Right ventricle myocardium superior (tissue), 1 donor: ENCODE measurements at places on chromosomes 7 and 10. TPM values are rescaled to one million over a fixed set of nuclear protein-coding genes. Genes with fewer than 3 reads are reported as not detected.
A peak's percentile ranks its signal among the peaks of the same experiment; 100 is the strongest.

EN2 gene
- total RNA-seq = 0.11 TPM

DNA sequence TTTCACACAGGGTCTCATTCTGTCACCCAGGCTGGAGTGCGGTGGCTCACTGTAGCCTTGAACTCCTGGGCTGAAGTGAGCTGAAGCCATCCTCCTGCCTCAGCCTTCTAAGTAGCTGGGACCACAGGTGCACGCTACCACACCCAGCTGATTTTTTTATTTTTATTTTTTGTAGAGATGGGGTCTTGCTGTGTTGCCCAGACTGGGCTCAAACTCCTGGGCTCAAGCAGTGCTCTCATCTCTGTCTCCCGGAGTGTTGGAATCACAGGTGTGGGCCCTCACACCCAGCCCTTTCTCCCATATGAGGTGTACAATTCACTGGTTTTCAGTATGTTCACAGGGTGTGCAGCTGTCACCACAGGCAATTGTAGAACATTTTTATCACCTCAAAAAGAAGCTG, 5.2 kb downstream of the INPP5A start:
- no peak for DNase-seq

DNA sequence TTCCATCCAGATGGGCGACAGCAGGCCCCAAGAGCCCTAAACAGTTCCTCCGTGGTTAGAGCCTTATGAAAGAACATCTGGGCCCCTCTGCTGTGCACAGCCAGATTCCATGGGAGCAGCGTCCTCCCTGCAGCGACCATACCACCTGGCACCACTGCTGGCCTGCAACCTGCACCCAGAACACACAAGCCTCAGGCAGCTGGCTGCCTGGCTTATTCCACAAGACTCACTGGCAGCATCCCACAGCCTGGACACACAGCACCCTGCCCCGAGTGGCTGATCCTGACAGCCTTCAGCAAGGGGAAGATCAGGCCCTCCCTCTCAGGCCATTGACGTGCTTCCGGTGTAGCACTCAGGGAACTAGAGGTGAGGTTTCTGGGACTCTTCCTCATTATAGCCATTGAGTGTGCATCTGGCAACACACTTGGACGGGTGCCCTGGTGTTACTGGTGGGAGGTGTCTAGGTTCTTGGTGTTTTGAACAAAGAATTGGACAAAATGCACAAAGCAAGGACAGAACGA, 33.7 kb upstream of the ERCC6 start:
- no peak for DNase-seq

DNA sequence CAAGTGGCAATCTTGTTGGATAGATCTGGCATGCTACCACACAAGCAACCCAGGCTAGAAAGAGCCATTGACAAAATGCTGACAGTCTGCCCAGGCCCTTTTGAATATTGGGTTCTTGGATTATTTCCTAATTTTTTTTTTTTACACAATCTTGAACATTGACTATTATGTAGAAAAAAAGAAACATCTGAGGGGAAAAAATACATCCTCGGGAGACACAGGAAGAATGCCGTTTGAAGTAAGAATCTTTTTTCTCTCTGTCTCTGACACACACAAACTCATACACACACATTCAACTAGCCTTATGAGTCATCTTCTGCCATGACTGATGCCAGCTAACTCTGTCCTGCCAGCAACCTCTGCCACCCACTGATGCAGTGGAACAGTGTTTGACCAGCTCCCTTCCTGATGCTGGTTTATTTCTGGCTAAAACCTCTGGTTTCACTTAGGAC, 47.2 kb downstream of the SORBS1 start:
- DNase-seq = no peak

DNA sequence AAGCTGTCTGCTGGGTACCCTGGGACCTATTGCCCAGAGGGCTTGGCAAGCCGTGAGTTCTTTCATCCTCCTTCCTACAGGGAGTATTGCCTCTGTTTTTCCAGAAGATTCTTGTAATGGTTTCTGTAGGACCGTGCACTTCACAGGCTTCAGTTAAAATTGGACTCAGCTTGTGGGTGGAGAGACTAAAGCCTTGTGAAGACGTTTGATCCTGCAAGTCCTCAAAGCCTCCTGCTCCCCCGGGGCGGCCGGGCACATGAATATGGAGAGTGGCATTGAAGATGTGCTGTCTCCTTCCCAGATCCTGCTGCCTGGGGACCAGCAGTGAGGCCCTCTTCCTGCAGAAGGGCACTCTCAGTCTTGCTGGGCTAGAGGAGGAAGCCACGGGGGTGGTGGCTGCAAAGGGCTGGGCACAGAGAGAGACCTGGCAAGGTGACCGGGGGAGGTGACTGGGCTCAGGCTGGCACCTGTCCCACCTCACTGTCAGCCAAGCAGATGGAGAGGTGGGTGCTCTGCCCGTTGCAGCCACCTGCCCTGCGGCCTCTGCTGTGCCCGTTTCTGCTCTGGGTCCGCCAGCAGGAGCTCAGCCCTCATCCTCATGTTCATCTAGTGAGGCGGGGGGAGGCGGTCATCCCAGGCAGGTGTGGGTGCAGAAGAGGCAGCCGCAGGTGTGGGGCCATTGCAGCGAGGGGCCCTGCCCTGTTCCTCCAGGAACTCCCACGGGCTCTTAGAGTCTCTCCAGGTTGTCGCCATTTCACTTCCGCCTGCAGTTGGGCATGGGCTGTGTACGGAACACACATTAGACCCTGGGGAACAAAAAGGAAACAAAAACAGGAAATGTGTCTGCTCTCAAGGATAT, 55.7 kb downstream of the TMEM209 start:
- DNase-seq = no peak

GBF1 gene
- 41.4 TPM for total RNA-seq

GRCh38 chr10:8061274-8062211, 7.1 kb downstream of the GATA3 start:
- DNase-seq = no peak

- peak; percentile 84 for DNase-seq
These were observed 37.2 kb upstream of the TARP start for GRCh38 chr7:38310591-38311101.

DNA sequence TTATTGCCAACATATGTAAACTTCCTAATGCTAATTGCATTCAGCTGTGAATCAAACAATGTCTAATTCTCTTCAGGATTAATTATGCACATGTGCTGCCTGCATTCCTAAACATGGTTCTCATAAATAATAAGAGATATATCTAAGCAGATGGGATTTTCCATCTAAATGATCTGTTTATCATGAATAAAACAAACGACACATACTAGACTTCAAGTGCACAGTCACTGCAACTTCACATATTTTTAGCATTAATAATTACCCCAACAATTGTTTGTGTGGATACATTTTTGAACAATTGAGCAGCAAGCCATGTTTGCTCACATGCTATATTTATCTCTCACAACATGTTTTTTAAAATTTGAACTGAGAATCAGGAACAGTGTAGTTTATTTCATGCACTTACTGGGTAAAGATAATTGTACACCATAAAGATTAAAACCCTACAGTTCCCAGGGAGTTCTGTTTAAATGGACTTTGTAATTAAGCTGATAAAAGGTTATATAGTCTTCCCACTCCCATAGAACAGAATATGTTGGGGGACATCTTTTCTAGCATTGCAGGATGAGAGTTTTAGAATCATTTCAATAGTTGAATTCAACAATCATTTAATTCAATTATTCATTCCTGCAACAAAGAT, 378.5 kb downstream of the MDFIC start:
- no peak for DNase-seq

TUBB8 gene
- total RNA-seq = not detected

DNA sequence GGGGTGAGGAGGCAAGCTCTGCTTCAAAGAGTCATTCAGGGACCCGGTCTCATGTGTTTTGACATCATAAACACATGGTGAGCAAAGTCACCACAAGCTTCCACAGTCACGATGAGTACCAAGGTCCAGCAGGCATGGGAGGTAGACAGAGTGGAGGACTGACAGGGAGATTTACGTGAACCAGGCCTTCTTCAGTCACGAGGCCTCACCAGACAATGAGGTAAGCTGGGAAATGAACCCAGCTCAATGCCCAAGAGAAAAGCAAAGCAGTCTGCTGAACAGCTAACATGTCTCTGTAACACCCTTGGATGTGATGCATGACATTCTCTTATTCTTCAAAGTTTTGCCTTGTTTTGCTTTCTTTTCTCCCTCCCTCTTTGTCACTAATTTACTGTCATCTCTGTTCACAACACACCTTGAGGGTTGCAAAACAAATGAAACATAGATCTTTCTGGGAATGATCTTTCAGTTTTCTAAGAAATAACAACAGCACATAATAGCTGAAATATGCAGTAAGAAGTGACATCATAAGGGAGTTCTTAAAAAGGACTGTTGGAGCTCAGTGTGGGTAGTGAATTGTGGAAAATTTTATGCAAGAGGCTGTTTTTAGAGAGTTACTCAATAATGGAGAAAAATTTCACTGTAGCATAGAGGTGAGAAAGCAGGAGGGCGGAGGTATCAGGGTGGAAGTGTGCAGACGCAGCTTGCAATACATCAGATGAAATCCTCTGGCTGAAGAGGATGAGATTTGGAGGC, 9.0 kb downstream of the PPP1R17 start:
- no peak for DNase-seq

DNA sequence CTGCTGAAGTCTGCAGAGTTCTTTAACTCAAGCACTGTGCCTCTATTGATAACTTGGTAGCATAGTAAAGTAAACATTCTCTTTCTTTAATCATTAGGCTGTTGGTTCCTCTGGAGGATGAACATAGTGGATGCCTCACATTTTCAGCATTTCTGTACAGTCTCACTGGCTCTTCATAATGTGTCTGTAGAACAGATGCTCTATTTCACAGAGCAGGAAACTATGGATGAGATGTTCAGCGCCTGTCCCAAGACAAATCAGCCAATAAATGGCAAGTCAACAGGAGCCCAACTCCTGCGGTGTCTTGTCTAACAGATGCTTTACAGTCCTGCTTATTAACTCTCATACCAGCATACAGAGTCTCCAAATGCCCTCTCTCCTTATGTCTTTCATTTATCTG, 36.5 kb downstream of the NRBF2 start:
- no peak for DNase-seq

DNA sequence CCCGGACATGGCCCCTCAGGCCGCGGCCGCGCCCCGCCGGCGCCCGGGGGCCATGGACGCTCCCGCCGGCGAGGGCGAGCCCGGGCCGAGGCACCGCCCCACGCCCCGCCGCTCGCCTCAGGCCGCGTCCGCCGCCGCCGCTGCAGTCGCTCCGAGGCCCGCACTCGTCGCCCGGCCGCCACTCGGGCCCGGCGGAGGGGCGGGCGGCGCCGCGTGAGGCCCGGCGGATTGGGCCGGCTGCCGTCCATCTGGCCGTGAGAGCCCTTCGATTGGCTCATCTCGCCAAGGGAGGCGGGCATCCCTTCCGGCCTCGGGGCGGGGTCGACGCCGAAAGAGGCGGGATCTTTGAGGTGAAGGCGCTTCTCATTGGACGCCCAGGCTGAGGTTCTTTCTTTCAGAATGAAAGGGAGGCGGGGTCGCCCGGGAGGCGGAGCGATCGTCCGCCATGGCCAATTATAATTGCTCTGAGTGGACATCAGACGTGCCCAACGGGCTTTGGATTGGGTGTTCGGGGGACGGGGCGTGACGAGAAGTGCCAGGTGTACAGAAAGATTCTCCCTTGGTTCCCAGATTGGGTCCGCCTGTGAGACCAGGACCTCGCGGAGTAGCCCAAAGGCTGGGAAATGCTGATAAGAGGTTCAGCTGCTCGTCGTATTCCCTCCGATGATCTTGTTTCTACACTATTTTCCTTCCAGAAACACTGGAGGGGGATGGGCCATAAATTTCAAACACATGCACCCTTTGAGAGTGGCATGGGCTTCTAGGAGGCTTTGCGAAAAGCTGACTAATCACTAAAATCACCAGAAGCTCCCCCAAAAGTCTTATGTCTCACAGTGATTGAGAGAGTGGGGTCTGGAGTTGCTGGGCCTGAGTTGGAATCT, at the start of gene GNA12:
Gene GNA12, minus strand, starts transcription at position 156 of the 881 bp plus-strand sequence. Its CDS starts 147 bp downstream, at position 9.
- DNase-seq = peak; percentile 99

PLEKHS1 gene
- total RNA-seq = not detected

IFRD1 gene
- total RNA-seq = 18.0 TPM

OGDHL gene
- total RNA-seq = 1.8 TPM

GRCh38 chr10:69239816-69240434, 19.8 kb downstream of the HKDC1 start:
- no peak for DNase-seq

DNA sequence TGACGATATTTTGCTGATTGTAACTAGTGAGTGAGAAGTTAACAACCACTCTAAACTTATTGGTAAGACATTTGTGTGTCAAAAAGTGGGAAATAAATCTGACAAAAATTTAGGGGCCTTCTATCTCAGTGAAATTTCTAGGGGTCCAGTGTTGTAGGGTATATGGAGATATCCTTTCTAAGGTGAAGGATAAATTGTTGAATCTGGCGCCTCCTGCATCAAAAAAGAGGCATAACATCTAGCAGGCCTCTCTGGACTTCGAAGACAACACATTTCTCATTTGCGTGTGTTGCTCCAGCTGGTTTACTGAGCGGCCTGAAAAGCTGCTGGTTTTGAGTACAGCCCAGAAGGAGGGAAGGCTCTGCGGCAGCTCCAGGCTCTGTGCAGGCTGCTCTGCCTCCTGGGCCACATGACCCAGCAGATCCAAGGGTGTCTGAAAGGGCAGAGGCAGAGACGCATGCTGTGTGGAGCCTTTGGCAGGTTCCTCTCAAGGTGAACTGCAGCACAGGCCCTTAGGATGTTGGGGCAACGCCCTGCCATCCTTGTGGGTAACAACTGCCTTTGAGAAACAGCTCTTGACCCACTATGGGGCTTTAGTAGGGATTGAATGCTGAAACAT, 72.4 kb downstream of the LMBR1 start:
- no peak for DNase-seq

- DNase-seq = no peak
These were observed 272.1 kb upstream of the IMMP2L start for GRCh38 chr7:111834367-111834766.

- no peak for DNase-seq
These were observed 58.9 kb downstream of the MICALL2 start for GRCh38 chr7:1400371-1400770.

PCLO gene
- 3.8 TPM for total RNA-seq

GRCh38 chr7:158263110-158263963, 324.3 kb downstream of the PTPRN2 start:
- no peak for DNase-seq

GRCh38 chr7:136971776-136972175, 103.3 kb downstream of the CHRM2 start:
- no peak for DNase-seq

EXOC6 gene
- 9.9 TPM for total RNA-seq

- DNase-seq = no peak
These were observed 431.9 kb downstream of the TNS3 start for GRCh38 chr7:47149971-47150370.

- no peak for DNase-seq
These were observed 51.1 kb upstream of the IL6 start for GRCh38 chr7:22675917-22676343.

DNA sequence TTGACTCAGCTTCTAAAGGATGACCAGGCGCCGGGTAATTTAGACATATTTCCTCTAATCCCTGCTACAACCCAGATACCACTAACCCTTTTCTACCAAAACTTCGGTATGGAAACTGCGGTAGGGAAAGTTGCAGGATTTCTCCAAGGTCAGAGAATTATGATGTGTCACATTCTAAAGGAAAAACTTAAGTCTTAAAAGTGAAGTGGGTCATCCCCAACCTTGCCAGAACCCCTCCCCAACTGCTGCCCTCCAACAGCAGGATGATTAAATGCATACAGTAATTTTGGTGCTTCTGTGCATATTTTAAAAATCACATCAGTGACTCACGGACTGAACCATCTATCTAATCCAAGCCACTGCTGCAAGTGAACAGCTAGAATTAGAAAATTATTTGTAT, 52.7 kb downstream of the GRB10 start:
- DNase-seq = no peak

CDNF gene
- total RNA-seq = 2.3 TPM
